Neural progenitor cell (in vitro differentiated cells): ENCODE measurements at places on chromosomes 5 and 9.

DNA sequence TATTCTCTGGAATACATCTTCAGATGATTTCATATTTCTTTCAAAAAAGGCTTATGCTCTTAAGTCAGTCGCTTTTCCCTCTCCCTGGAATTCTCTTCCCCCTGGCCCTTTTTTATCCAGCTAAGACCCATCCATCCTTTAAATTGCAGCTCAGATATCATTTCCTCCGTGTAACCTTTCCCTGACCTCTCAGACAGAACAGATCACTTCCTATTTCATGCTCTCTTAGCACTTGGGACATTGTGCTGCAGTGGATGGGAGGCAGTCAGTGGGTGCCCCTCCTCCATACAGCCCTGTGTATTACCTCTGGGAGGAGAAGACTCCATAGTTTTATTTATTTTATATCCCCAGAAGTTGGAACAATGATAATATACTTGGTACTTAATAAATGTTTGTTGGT, 423.4 kb downstream of the ISL1 start:
- DNase-seq: no peak

GRCh38 chr5:6376974-6377520, 1.3 kb downstream of the MED10 start:
- no peak for DNase-seq

GRCh38 chr5:101425339-101425859, 522.3 kb upstream of the ST8SIA4 start:
- DNase-seq: no peak

GRCh38 chr9:3920604-3921582, 379.0 kb downstream of the GLIS3 start:
- no peak for DNase-seq

- no peak for DNase-seq
These were observed 82.7 kb upstream of the NAA35 start for GRCh38 chr9:85858056-85858750.

- no peak for DNase-seq
These were observed 115.6 kb upstream of the CPEB4 start for GRCh38 chr5:173772384-173773059.
